ENCODE measurements at places on chromosomes 5 and 9.
A peak's percentile ranks its signal among the peaks of the same experiment; 100 is the strongest.

- DNase-seq: no peak
These were observed 607 bp downstream of the SPEF2 start for GRCh38 chr5:35618304-35618636.

DNA sequence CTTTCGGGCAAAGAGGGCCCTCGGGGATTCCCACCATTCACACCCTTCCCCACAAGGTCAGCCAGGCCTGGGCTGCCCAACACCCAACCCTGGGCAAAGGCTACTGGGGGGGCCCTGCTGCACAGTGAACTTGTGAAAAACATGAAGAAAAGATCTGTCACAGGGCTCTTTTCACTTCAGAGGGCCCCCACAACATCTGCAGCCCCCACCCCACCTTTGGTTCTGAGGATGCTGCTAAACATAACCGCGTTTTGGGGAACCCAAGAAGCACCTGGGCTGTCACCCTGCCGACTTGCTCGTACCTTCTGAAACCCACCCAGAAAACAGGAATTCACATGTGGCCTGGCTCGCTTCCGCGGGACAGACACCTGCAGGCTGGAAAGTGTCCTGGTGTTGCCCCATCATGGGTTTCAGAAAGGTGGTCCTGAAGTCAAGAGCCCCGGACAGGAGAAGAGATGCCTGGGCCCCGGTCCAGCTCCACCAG lies 29.3 kb downstream of the B4GALT1 start:
- no peak for DNase-seq

DNA sequence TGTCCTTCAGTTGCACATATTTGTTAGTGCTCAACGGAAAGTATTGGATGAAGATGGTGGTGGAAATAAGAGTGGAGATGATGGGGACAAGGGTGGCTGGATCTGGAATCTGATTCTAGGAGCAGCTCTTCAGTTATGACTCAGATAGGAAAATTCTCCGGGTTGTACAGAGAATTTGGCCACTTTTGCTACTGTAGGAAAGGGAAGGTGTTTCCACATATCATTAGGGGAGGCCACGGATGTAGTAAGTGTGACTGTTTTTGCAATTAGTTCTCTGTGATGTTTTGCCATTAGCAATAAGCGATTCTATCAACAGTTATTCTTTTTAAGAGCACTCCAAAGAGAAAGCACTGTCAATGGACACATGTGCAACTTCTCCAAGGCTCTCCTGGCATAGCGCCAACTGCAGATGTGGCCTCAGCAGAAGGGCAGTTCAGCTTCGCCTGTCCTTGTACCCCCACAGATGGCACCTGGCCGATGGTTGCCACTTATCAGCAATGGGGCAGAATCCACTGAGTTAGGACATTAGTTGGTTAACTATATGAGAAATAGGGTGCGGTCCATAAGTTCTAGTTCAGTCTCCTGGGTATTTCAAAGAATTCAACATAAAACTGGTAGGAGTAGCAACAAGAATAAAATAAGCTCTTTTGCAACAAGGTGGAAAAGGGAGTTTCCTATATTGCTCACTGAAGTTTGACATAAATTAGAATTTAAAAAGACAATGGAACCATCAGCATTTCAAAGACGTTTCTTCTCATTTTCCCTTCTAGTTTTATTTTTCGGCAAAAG lies 96.3 kb downstream of the ARSB start:
- DNase-seq: no peak

DNA sequence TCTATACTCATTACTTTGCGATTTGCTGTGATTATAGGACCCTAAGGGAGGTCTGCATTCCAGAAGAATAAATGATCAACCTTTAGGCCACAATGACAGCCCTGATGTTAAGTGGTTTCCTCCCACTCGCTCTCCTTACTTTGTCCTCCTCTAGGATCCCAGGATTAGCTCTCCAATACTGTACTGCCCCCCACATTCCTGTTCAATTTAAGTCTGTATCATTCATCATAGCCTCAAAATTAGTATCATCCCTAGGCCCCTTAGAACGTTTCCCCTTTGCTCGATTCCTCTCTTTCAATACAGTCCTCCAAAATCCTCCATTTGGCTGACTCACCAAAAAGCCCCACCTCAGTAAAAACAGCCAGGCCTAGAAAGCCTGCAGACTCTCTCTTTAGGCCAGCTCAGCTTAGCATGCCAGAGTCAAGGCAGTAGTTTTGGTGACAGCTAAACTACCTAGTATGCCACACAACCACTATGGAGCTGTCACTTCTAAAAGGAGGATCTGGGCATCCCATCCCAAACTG lies 24.4 kb downstream of the RNF145 start:
- no peak for DNase-seq

DNA sequence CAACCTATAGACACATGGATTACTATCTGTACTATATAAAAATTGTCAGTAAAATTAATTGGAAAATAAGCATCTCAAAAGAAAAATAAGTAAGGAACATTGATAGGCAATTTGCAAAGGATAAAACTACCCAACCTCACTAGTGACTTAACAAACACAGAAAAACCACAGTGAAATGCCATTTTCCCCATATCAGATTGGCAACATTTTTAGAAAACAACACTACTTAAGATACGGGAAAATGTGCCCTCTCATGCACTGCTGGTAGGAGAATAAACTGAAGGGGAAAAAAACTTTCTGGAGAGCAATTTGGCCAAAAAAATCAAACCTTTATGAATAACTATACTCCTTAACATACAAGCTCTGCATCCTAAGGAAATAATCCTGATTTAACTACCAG lies 254.0 kb downstream of the DEPDC1B start:
- DNase-seq: no peak

DNA sequence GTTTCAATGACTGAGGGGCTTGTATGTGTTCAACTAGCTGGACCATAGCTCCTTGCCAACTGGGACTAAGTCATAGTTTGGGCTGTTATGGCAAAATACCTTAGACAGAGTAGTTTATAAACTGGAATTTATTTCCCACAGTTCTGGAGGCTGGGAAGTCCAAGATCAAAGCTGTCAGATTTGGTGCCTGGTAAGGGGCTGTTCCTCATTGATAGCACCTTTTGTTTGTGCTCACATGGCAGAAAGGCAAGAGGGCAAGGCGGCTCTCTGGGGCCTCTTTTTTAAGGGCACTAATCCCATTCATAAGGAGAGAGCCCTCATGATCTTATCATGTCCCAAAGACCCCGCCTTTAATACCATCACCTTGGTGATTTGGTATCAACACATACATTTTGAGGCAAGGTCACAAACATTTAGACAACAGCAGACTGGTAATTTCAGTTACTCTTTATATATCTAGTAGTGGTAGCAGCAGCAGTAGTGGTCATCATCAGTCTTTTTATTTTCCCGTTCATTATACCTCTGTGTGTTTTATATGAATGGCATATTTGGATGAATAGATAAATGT lies 477.0 kb downstream of the CCDC171 start:
- no peak for DNase-seq

- DNase-seq: peak; percentile 73
These were observed at the start of gene NOTCH1 for GRCh38 chr9:136545965-136546696. Gene NOTCH1 (minus strand): TSS chr9:136546048. CDS start chr9:136545786, 262 bp downstream.

DNA sequence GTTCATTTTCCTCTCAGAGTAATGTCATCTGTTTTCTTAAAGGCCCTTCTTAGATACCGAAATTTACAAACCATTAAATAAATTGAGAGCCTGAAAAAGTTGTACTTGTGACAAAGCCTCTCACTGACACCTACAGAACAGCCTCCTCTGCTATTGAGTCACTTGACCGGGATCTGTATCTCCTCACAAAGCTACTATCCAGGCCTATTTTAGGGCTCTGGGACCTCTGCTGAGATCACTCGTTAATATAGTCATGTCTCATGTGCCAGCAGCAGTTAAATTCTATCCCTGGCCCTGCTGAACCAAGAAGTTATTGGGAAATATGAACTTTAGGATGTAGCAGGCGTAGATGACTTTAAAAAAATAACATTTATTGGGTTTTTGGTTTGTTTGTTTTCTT lies 31.1 kb downstream of the FBXO38 start:
- DNase-seq: no peak
